ENCODE measurements at places on chromosomes 2 and 18.

- no peak for DNase-seq
Measured at GRCh38 chr2:138071720-138072719, 107.7 kb downstream of the HNMT start.

DNA sequence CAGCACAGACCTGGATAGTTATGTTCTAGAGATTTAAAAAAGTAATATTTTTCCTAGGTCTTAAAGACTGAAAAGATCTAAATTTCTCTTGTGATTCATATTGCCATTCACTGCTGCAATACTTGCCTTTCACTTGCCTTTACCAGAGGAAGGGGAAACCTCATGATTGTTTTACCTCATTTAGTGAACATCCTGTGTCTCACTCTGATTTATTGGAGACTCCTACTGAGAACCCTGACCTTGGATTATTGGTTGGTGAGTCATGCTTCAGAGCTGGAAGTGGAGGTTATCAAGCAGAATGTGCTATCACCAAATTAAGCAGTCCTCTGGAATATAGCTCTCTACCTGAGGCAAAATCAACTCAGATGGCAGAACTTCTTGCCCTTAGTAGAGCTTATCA lies 500.5 kb downstream of the TSN start:
- no peak for DNase-seq

GRCh38 chr2:159266554-159266953 lies 19.9 kb downstream of the WDSUB1 start:
- DNase-seq: no peak

- no peak for DNase-seq
Measured at GRCh38 chr2:239467281-239467955, 66.6 kb upstream of the HDAC4 start.

GRCh38 chr2:54260241-54260595 lies 4.2 kb upstream of the TSPYL6 start:
- no peak for DNase-seq

DNA sequence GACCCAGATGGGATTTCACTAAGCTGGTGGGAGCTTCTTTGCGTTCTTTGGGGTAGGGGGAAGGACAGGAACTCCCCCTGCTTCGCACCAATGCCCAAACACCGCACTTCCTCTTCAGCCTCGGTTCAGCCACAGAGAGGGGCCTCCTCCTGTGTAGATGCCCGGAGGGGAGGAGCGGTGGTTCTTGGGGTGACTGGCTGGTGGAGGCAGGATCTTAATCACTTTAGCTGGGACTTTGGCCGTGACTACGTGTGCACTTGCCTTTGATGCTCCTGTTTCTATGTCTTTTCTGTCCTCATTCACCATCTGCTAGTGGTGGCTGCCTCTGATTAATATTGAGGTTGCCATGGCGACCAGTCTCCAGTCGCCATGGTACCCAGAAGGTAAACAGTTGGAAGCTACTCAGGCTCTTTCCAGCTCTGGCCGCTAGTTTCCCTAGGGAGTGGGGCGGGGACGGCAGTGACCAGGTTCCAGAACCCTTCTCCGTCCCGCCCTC lies 1.9 kb downstream of the CNGA3 start:
- DNase-seq: no peak

DNA sequence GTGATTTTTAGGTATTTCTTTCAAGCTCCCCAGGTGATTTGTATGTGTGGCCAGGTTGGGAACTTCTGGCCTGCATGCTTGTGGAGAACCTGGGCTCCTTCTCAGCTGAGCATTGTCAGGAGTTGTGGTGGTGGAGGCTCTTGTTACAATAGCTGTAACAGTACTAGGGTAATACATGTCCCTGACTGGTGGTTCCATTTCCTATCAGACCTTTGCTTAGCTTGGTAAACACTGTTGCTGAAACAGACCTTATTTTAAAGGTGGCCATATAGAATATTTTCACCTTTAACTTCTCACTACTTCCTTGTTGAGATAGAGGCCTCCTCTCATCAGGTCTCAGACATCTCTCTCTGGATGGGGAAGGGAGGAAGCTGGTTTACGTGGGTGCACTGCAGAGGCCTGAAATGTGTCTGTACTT lies 79.2 kb downstream of the SETBP1 start:
- DNase-seq: no peak

DNA sequence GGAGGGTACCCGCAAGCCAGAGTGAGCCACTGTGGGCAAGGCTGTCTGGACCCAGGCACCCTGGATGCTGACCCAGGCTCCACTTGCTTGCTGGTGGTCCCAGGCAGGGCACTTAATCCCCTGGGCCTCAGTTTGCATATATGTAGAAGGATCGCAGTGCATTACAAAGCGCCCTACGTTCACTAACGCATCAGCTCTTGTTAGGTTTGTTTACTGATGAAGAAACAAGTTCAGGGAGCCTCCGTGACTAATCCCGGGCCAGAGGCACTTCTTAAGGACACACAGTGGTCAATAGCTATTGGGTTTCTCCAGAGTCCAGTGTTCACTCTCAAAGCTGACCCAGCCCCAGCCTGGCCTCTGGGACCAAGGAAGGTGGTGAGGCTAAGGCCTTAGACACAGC lies 70.2 kb downstream of the LBH start:
- DNase-seq: no peak

DNA sequence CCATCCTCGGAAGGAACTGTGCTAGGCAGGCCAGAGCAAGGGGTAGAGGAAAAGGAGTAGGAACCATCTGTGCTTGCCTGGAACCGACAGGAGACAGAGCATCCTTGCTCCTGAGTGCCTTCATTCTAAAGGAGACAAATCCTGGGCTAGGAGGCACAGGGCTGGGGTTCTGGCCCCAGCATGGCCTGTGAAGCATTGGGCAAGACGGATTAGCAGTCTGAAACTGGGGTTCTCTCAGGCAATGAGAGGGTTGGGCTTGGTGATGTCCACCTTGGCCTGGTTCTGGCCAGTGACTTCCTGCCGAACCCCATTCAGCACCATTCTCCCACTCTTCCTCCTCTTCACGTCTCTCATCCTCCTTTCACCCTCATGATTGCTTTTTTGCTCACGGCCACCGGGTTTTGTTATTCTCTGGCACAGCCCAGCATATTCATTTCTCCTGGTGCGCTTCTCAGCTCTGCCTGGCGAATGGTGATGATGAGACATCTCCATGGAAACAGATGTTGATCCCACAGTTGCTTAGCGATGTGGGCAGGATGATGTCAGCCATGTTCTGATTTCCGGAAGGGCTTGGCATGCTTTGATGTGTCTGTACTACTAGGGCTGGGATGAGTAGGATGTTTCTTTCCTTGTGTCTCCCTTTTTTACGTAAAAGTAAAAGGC lies 127.7 kb downstream of the CAPN13 start:
- DNase-seq: no peak

DNA sequence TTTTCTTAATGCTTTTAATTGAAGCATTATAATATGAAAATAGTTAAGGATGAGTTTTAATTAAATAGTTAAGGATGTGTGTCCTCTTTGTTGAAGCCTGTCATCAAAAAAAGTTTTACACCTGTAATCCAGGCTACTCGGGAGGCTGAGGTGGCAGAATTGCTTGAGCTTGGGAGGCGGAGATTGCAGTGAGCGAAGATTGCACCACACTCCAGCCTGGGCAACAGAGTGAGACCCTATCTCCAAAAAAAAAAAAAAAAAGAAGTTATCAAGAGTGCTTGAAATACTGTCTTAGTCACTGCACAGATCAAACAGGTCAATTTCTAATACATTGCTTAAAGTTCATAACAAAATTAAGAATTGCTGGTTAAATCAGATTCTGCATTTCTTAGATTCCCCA lies 193.6 kb downstream of the CD226 start:
- no peak for DNase-seq

- no peak for DNase-seq
Measured at GRCh38 chr2:12803607-12804006, 86.9 kb downstream of the TRIB2 start.

DNA sequence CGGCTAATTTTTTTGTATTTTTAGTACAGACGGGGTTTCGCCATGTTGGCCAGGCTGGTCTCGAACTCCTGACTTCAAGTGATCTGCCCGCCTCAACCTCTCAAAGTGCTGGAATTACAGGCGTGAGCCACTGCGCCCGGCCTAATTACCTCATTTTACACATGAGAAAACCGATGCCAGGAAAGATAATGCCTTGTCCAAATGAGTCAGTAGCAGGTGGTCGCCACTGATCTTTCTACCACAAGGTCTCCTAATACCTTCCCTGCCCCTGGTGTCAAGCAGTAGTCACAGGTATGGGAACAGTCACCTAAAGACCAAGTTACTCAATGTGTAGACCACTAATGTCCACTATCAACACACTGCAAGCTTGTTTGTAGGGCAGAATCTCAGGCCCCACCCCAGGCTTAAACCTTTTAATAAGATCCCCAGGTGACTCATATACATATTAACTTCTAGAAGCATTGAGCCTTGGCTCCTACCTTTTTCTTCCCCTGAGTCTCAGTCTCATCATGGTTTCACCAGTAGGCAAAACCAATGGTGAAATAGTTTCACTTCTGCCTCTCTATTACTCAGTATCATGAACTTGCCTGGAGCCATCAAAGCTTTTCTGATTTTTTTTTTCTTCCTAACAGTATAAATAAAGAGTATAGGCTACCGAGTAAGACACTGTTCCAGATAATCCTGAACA lies 6.9 kb upstream of the EPB41L5 start:
- DNase-seq: no peak

DNA sequence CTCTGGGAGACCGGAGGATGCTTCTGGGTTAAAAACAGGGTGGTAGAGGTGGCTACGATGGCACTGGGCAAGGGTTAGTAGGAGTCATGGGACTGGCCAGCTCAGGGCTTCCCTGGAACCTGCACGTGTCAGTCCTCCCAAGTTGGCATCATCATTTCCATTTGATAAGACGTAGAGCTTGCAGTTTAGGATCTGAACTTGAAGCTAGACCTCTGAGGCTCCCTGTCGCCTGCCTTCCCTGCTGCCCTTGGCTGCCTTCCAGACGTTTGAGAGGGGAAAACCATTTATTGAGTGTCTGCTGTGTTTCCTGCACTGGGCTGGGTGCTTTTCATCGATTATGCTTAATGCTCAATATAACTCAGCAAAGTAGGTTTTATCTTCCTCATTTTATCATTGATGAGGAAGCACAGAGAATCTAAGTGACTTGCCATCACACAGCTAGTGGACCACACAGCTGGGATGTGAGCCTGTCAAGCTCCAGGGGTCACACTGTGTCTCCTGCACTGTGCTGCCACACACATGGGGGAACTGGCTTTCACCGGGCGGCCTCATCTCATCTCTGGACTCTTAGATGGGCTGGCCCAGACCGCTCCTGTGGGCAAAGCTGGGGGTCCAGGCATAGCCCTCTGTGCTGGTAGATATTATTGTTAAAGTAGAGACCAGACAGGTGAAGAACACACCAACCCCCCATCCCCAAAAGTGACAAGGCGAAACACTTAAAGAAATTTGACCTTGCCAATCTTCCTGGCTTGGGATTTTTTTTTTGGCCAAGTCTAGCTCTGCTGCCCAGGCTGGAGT lies 7.8 kb downstream of the NT5DC4 start:
- DNase-seq: no peak

GRCh38 chr2:25165992-25166875 lies 2.1 kb downstream of the POMC start:
- peak; percentile 43 for DNase-seq

DNA sequence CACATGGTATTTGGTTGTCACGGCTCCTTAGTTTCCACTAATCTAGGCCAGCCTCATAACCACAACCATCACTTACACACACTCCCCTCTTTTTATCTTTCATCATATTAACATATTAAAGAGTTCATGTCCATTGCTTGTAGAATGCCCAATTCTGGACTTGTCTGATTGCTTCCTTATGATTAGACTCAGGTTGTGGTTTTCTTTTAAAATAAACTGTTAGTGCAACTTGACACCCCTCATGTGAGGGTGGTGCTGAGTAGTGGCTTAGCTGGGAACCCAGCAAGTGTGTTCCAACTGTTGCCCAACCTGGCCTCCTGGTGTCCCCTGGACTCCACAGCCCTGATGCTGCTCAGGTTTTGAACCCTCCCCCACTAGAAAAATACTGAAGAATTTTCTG lies 20.1 kb upstream of the CD207 start:
- DNase-seq: no peak

DNA sequence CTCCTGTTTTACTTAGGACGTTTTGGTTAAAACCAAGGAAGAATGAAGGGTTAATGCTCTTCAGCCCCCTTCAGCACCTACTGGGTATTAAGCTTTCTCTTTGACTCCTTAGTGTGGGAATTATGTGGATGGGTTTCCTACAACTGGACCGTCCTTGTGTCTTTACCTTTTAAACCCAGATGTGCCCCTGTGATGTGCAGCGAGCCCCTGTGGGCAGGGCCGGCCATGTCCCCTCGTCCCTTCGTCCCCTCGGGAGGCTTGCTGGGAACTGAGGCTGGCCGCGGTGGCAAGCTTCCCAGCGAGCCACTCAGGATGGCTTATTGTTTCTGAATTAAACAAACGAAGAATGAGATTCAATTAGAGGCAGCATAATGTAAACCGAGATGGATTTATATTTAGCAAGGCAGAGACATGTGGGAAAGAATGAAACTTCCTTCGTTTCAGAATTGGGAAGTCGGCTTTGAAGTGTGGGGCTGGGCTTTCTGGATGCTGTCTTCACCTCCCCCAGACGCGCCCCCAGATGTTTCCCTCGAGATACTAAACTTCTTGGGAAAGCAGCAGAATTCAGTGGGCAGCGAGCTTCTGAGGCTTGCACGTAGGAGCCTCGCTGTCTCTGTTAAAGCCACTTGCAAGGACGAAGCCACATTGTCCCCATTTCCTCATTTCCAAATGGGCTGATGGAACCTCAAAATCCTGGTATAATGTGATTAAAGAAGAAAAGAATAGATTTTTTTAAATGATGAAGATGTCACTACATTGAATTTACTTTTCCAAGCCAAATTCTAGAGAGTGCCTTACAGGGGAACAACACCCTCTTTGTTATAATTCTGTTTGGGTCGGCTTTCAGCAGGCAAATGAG lies 146.0 kb downstream of the VAPA start:
- DNase-seq: no peak

- no peak for DNase-seq
Measured at GRCh38 chr2:227864161-227864756, 7.2 kb upstream of the DAW1 start.

- no peak for DNase-seq
Measured at GRCh38 chr2:144403933-144404332, 116.0 kb downstream of the ZEB2 start.

DNA sequence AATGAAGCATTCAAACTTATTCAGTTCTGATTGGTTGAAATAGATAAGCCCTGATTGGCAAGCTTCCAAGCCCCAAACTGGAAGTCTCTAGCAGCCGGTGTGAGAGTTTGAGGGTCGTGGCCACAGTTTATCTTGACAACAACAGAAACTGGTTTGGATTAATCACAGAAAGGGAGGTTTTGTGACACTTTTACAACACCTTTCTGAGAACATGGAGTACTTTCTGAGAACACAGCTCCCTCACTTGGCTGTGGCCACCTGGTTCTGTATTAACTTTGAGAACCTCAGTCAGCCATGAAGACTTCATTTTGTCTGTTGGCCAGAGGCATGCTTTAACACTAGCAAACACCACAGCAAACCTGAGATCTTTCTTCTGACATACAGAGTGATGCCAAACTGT lies 280.7 kb upstream of the VWC2L start:
- no peak for DNase-seq
